ENCODE measurements at places on chromosomes 13 and 19. TPM values are rescaled to one million over a fixed set of nuclear protein-coding genes. Genes with fewer than 3 reads are reported as not detected.

DNA sequence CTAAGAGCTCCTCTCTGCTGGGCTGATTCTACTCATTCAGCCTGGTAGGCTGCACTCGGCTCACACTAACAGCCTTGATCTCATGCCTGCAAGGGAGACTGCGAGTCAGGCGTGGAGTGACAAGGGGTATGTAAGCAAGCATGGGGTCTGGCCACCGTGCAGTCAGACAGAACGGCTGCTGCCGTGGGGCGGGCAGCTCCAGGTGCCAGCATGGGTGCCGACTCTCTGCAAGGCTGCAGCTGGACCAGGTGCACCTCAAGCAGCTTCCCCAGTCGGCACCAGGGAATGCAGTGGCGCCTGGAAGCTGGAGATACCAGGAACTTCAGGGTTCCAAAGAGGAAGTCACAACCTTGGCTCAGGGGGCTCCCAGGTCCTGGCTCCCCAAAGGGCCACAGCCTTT is 892.3 kb downstream of the OLFM4 start:
- no peak overlapping the region for H3K27ac ChIP-seq
- H3K36me3 ChIP-seq = no peaks in the 10 kb centered on the region
- H3K4me1 ChIP-seq = no peaks in the 10 kb centered on the region
- no peak for DNase-seq

The CEACAM19 gene
- total RNA-seq = 11.0 TPM

GRCh38 chr13:103324641-103325040 is 258.4 kb upstream of the SLC10A2 start:
- no peak for DNase-seq
- H3K27me3 ChIP-seq = no peaks in the 10 kb centered on the region
- peaks cover 24% of the 10 kb centered on the region for H3K4me1 ChIP-seq
- peaks cover 6% of the 10 kb centered on the region for H3K36me3 ChIP-seq

DNA sequence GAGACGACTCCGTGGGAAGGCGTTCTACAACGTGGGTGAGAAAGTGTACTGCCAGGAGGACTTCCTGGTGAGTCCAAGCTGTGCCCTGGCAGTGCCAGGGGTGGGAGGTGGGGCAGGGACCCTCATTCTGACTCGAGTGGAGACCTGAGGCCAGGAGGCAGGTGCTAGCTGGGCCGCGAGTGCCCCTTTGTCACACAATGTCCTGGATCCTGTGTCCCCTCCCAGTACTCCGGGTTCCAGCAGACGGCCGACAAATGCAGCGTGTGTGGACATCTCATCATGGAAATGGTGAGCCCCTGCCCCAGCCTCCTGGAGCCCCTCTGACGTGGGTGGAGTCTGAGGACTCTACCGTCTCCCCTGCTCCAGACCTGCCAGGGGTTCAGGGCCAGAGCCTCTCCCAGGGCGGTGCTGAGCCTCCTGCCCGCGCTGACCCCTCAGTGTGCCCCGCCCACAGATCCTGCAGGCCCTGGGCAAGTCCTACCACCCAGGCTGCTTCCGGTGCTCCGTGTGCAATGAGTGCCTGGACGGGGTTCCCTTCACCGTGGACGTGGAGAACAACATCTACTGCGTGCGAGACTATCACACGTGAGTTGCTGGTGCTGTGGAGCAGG is 11.6 kb downstream of the WTIP start:
- H3K36me3 ChIP-seq = peaks cover 30% of the 10 kb centered on the region
- no peak for DNase-seq
- H3K4me1 ChIP-seq = no peaks in the 10 kb centered on the region

- H3K4me3 ChIP-seq = no peak overlapping the region
- no peaks in the 10 kb centered on the region for H3K36me3 ChIP-seq
- no peak for DNase-seq
Observed at GRCh38 chr19:13299838-13300237, 149.6 kb downstream of the IER2 start.

The LIM2 gene
- total RNA-seq = not detected

The ANGPTL4 gene
- 2.0 TPM for total RNA-seq

DNA sequence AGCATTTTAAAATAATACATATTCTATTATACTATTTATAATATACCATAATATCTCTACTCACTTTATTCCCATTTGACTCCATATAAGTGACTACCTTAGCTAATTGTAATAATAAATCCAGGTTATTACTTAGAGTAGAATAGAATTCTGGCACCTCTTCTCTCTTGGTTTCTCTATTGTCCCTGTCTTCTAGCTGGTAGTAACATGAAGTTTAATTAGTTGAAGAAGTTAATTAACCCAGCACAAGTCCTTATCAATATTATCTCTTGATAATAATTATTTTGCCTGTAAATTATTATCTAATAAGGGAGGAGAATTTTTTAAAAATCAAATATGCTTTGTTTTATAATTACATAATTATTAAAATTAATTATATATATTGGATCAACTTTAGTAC is 1571.2 kb upstream of the PRR20A start:
- H3K27ac ChIP-seq = no peak overlapping the region
- DNase-seq = no peak
- H3K36me3 ChIP-seq = no peaks in the 10 kb centered on the region
- H3K4me1 ChIP-seq = no peaks in the 10 kb centered on the region

DNA sequence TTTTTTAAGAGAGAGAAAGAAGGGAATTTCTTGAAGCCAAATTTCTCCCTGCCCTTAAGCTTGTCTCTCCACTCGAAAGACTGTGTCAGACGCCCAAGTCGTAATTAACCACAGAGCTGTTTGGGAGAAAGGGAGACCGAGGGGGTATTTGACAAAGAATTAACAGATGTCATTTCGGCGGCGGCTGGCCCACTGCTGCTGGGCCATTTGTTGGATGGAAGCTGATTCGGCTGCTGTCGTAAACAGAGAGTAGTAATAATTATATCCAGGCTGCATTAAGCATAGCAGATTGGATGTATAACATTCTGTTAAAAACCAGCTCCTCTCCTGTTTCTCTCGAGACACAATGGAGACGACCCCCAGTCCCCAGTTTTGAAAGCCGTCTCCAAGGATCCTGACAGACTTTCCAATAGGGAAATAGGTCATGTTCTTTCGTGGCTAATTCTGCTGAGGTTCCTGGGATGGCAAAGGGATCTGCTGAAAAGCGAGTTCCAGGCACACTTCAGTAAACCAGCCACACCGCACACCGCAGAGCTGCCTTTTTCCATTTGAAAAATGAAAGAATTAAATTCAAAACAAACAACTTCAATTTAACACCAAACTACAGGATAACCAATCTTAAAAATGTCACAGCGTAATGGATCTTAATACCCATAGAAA is 71.5 kb downstream of the KCTD15 start:
- H3K36me3 ChIP-seq = no peaks in the 10 kb centered on the region
- peak overlapping the region; percentile 75 for H3K27ac ChIP-seq
- peak overlapping the region; percentile 52 for H3K4me3 ChIP-seq
- no peaks in the 10 kb centered on the region for H3K27me3 ChIP-seq
- H3K4me1 ChIP-seq = peaks cover 19% of the 10 kb centered on the region
- peak; percentile 36 for DNase-seq

Measured in mesothelial cell of epicardium (in vitro differentiated cells).